CD8-positive, alpha-beta memory T cell (primary cell): ENCODE measurements at places on chromosomes 1 and 21.

DNA sequence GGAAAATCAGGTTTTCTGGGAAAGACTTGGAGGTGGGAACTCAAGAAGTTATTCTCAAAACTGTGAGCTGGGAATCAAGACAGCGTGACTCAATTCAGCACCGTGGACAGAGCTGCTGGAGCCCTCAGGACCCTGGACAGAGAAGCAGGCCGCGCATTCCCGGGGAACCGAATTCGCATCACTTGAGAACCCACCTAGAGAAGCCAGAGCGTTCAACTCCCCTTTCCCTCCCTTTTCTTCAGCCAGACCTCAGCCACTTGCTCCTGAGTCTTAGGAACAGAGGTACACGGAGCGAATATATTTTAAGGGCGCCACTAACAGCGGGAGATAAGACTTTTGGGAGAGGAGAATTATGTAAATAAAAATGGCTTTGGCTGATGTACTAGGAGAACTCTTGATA, 2.0 kb upstream of the LIN28A start:
- peak; percentile 69 for DNase-seq

- no peak for DNase-seq
Measured at GRCh38 chr21:33682992-33683627, 40.8 kb downstream of the ITSN1 start.

DNA sequence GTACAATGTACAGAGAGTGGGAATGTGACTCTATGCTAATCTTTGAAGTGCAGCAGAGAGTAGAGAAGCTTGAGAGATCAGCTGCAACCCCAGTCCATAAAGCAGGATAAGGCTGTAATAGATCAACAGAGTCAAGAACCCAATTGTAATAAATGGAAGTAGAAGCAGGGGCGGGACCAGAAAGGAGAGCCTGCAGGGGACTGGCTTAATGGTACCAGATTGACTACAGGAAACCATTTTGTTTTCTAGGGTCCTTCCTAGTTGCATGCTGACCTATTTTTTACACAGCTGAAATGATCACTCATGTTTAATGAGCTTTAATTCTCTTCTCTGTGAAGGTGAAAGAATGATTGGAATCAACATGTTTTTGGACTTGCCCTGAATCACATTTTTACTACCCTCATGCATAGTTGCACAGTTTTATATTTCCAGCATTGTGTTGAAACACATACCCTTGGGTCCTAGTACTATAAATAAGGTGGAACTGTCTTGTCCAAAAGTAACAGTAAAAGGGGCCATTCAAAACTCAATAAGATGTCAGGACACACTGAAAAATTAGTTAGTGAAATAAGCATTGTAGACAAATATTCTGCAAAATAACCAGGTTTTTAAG, 69.8 kb downstream of the GPR88 start:
- no peak for DNase-seq

DNA sequence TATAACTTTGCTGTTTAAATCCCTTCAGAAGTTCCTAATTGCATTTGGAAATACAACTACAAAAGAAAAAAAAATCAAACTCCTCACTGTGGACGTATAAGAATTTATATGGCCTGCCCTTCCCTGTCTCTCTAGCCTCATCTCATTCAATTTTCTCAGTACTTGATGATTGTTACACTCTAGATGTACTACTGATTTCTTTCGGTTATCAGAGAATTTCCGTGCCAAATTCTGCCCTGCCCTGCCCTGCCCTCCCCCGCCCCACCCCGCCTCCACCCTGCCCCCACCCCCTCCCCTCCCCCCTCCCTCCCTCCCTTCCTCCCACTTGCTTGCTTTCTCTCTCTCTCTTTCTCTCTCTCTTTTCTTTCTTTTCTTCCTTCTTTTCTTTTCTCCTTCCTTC, 71.7 kb upstream of the MPC2 start:
- no peak for DNase-seq

DNA sequence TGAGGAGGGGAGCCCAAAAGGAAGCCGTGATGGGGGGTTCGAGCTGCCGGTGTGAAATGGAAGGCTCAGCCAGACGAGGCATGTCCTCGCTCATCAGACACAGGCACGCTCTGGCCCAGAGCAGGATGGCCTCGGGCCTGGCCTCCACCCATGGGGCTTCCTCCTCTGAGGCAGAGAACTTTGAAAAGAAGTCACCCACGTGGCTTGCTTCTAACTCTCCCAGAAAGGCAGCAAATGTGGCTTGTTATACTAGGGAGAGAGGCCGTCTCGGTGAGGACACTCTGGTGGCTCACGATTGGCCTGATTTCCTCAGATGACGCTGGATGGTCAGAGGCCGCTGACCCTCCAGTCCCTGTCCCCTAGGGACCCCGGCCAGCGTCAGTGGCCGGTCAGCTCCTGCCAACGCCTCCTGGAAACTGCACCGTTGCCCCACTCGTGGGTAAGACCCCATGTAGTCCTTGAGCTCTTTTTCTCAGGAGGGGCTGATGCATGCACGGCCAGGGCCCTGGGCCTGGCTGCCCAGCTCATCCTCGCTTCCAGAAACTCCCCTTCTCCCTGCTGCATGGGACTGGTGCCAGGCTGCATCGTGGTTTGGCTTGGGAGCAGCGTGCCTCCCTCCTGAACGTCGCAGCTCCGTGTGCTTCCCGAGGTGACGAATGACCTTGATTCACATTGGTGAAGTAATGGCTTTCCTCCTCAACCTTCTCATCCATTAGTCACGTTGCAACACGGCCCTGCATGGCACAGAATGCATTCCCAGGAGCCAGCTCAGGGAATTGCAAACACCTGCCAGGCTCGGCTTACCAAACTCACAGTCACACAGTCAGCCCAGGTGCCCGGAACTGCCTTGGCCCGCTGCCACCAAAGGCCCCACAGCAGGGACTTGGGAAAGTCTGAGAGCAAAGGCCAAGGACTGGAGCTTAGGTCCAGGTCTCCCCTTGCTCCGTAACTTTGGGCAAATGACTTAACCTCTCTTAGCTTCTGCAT, 58.8 kb downstream of the TOMM20 start:
- no peak for DNase-seq

DNA sequence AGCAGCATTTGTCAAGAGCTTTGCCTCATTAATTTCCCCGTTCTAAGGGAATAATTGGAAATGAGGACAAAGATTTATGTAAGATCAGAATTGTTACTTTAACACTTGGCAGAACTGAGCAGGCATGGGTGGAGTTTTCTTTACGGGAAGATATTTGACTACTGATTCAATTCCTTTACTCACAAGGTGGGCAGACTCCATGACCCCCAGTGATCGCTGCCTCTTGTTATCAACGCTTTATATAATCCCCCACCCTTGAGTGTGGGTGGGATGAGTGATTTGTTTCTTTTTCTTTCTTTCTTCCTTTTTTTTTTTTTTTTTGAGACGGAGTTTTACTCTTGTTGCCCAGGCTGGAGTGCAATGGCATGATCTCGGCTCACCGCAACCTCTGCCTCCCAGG, 65.3 kb upstream of the TENT5B start:
- DNase-seq = no peak

DNA sequence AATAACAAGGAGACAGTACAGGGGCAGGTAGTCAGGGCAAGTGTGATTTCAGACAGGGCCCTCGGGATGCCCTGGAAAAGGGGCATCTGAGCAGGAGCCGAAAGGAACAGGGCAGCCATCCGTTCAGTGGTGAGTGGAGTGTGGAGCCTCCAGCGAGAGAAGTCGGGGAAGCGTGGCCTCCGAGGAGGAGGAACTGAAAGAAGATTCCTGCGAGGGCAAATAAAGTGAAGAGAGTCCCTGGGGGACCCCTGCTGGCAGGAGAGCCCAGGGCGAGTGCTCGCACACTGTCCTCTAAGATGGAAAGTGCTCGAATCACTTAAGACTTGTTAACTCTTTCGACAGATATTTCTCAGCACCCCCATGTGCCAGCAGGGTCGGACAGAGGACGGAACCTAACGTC, 3.5 kb upstream of the UTS2 start:
- no peak for DNase-seq

DNA sequence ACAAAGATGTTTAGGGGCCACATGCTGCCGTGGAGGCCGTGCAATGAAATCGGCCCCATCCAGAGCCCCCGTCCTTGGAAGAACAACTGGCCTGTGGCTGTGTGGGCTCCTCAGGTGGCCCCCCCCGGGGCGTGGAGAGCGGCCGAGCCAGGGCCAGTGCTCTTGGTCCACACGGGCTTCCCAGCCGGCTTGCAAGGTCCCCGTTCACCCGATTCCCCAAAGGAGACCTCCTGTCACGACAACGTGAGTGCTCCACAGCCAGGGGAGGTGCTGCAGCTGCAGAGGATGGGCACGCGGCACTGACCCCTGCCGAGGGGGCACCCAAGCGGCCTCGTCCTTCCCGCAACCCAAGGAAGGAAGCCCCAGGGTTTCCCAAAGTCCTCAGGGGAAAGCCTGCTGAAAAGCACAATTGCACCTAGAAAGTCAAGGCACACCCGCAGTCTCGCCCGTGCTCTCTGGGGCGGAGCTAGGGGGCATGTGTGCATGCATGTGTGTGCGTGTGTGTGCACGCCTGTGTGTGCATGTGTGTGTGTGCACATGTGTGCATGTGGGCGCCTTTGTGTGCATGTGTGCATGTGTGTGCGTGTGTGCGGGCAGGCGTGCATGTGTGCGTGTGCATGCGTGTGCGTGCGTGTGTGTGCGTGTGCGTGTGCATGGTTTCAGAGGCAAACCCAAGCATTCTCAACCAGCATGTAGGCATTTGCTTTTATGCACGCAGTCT, 48.2 kb downstream of the SLX9 start:
- peak; percentile 35 for DNase-seq

GRCh38 chr1:104295511-104295910, 545.8 kb downstream of the AMY1C start:
- DNase-seq = no peak

DNA sequence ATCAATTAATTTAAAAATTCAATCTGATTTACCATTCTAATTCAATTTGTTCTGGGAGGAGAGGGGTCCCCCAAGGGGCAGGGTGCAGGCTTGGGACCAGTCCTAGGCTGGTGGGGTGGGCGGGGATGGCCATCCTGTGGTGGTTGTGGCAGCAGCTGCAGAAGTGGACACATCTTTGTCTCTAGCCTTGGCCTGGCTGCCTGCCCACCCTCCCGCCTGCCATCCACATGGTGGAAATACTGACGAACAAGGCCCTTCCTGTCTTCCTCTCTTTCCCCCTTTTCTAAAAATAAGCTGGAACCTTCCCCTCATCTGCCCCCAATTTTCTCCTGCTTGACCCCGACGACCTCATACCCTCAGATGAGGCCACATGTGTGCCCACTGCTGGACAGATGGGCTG, 130.9 kb downstream of the FOXD2 start:
- no peak for DNase-seq

GRCh38 chr1:7566417-7567375, 204.4 kb upstream of the VAMP3 start:
- no peak for DNase-seq

DNA sequence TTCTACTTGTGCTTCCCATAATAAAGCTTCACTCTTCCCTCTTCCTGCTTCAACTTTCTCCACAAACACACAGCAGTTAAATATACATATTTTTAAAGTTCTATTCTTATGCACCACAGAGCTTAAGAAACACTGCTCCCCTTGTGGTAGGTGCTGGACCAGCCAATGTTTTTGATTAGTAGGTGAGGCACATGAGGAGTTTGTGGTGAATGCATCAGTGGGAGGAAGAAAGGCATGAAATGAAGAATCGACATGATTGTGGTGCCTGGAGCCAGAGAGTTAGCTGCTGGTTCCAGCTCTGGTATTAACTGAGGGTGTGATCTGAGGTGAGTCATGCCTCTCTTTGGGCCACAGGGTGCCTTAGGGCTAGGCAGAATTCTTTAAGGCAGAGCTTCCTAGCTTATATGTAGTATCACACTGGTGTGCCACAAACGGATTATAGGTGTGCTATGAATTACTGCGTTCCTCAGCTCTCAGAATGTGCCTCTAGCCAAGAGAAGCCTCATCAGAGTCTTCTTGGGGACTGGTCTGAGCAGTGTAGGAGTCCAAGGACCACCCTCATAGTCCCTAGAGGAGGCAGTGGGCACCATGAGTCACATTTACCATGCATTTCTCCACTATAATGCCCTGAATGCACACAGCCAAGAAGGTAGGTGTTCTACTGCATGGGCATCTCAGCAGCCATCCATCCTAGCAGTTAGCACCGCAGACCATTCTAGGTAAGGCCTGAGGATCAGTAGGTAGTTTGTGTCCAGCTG, 97.4 kb upstream of the SGIP1 start:
- peak; percentile 19 for DNase-seq

- DNase-seq = no peak
Measured at GRCh38 chr1:159949981-159950381, 4.1 kb downstream of the SLAMF9 start.

DNA sequence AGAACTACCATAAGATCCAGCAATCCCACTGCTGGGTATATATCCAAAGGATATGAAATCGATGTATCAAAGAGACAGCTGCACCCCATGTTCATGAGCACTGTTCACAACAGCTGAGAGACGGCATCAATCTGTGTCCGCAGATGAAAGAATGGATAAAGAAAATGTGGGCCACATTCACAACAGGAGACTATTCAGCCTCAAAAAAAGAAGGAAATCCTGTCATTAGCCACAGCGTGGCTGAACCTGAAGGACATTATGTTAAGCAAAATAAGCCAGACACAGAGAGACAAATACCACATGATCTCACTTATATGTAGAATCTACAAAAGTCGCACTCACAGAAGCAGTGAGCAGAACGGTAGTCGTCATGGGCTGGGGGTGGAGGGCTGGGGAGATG, 99.2 kb upstream of the IFFO2 start:
- no peak for DNase-seq
